ENCODE measurements at places on chromosomes 2 and 18. TPM values are rescaled to one million over a fixed set of nuclear protein-coding genes. Genes with fewer than 3 reads are reported as not detected.

CD28 gene
- total RNA-seq, result 80.7 TPM

RTN4 gene
- 81.7 TPM for total RNA-seq

CXCR4 gene
- 2,188 TPM for total RNA-seq

CGREF1 gene
- total RNA-seq, result not detected

RNF152 gene
- total RNA-seq, result 1.4 TPM

DES gene
- not detected for total RNA-seq

ARHGAP28 gene
- not detected for total RNA-seq

FKBP1B gene
- total RNA-seq, result not detected

EHD3 gene
- total RNA-seq, result 0.81 TPM

PTPRN gene
- 0.39 TPM for total RNA-seq

CD226 gene
- total RNA-seq, result 20.1 TPM

LYPD1 gene
- total RNA-seq, result not detected

MC4R gene
- total RNA-seq, result not detected

CRIM1 gene
- 5.3 TPM for total RNA-seq

OR6B2 gene
- not detected for total RNA-seq

TTC39C gene
- total RNA-seq, result 85.7 TPM

PPP1R1C gene
- total RNA-seq, result not detected

ARPC2 gene
- total RNA-seq, result 521 TPM

STRADB gene
- 4.5 TPM for total RNA-seq

GTF3C2 gene
- total RNA-seq, result 56.2 TPM

FAM228A gene
- total RNA-seq, result not detected

PPM1B gene
- 93.0 TPM for total RNA-seq
